ENCODE measurements at places on chromosomes 13 and 19. TPM values are rescaled to one million over a fixed set of nuclear protein-coding genes. Genes with fewer than 3 reads are reported as not detected.
A peak's percentile ranks its signal among the peaks of the same experiment; 100 is the strongest.

DNA sequence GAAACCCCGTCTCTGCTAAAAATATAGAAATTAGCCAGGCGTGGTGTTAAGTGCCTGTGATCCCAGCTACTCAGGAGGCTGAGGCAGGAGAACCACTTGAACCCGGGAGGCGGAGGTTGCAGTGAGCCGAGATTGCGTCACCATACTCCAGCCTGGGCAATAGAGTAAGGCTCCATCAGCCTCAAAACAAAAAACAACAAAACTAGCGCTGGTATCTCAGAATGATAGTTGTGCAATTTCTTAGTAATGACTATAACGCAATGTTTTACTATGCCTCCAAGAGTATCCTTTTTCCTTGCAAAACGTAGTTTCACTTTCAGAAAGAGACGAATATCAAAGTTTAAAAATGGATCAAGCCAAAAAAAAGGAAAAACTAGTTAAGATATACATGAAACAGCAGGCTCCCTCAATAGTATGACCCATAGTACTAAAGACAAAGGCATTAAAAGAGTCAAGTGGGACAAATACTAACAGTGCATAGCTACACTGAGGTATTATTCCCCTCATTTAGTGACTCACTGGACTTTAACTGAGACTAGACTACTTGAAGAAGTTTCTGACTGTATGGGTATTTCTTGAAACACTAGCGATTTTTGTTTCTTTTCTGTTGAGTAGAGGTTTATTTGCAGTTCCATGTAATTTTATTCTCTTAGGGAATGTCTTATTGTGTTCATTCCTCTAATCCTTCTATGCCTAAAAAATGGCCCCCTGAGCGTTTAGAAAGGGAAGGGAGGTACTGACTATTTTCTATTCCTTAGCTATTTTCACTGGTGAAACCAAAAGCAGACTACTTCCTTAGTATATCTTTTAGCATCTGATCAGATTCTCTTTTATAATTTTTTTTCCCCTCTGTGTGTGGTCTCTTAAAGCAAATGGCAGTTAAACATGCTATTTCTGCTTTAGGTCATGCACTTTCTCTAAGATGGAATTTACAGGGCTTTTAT is 10.4 kb upstream of the ITM2B start:
- peak overlapping the region; percentile 34 for H3K4me3 ChIP-seq
- H3K36me3 ChIP-seq, result no peaks in the 10 kb centered on the region
- H3K4me1 ChIP-seq, result no peaks in the 10 kb centered on the region
- peak overlapping the region; percentile 84 for H3K27ac ChIP-seq
- no peak for DNase-seq

DNA sequence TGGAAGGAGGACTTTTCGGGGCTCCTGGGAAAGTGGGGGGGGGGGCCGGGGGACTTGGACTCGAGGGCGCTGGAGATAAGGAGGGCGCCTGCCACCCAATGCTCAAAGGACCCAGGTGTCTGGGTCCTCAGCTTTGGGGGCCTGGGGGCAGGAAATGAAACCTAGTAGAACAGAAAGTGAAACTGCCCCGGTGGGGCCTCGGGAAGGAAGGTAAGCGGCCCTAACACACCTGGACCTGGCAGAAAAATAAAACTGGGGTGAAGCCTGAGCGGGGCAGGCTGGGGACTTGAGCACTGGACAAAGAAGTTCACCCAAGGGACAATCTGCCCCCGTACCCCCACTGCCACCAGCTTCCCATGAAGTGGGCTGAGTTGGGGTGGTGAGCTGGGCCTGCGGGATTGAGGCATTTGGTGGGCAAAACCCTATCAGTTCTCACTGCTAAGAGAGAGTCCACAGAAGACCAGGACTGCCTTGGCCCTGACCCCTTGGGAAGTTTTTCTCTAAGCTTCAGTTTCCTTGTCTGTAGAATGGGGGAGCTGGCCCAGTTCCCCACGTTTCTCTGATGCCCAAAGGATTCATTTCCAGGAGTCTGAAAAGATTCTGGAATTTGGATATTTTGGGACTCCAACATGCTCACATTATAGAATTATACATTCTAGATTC is 2.3 kb downstream of the PRKD2 start:
- no peaks in the 10 kb centered on the region for H3K27me3 ChIP-seq
- no peaks in the 10 kb centered on the region for H3K36me3 ChIP-seq
- peak overlapping the region; percentile 64 for H3K4me3 ChIP-seq
- no peak for DNase-seq
- H3K27ac ChIP-seq, result peak overlapping the region; percentile 93
- no peaks in the 10 kb centered on the region for H3K4me1 ChIP-seq

Gene JAK3
- 2.5 TPM for total RNA-seq

GRCh38 chr19:17054746-17055145 is 20.5 kb downstream of the HAUS8 start:
- H3K4me3 ChIP-seq, result no peak overlapping the region
- H3K4me1 ChIP-seq, result no peaks in the 10 kb centered on the region
- H3K36me3 ChIP-seq, result peaks cover 14% of the 10 kb centered on the region
- DNase-seq, result no peak

Gene FOXO1
- total RNA-seq, result 12.8 TPM

Data from right lobe of liver (tissue), 6 donors.